ENCODE measurements at places on chromosomes 2 and 18.
A peak's percentile ranks its signal among the peaks of the same experiment; 100 is the strongest.

DNA sequence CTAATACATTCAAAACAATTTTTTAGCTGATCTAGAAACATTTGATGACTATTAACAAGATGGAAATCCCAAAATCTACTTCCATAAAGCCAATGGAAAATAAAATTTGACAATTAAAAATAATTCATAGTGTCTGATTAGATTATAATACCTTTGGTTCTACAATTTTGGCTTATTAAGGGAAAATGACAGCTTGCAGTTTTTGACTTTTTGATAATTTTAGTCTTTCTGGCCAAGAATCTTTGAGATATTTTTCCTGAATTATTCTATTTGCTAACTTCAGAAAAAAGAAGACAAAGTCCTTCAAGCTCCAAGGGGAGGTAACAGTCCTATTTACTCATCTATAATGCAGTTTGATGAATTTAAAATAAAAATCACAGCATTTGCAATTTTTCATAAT lies 39.6 kb downstream of the MSH6 start:
- no peak for DNase-seq

DNA sequence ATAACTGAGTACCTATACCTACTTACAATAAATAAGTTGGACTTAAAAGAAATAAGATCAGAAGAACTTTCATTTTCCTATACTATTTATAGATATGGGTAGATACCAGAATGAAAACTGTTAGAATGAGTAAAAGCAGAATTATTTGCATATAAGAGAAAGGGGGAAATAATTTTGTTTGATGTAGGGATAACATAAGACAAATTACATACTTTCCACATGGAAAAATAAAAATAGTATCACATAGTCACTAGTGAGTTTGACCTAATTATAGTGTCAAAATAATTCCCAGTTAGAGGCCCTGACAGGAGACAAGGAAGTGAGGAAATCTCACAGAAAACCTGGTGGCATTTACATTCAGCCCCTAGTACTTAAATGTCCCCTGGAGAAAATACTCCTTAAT lies 28.6 kb downstream of the KCMF1 start:
- DNase-seq, result no peak

DNA sequence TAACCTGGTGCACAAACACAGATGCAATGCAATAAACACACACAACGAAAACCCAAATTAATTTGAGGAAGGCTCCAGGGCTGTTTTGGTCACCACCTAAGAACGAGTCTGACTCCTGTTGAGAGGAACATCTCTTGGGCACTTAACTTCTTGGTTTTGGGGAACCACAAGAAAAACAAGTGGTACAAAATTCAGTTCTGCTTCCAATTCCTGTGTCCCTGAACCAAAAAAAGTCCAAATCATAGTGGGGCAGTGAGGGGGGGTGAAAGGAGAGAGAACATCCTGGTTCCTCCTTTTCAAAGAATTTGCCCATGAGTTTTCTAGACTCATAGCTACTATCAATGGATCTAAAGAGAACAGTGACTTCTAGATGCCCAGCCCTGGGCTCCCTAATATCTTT lies 143.6 kb downstream of the COL4A4 start:
- no peak for DNase-seq

DNA sequence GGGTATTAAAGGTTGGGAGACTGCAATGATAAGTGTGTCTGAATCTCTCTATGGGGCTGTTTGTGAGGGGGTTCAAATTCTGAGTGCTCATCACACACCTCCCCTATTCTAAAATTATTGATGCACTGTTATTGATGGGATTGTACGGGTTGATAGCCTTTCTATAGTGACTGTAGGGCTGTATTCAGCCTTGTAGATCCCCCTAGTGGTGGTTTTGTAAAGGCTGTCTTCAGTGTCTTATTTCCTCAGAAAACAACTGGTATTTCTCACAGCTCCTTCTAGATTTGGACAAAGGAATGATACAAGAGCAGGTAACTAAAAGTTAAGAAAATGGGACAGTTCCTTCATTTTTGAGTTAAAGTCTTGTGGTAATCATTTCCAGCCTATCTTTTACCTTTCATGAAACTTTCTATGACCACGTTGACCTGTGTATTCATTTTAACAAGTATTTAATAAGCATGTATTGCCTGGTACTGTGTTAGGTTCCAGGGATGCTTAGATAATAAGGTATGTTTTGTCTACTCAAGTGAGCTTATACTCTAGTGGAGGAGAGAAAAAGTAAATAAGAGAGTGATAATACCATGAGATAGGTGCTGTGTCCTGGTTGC lies 21.2 kb downstream of the SMAD4 start:
- DNase-seq, result peak; percentile 59

- peak; percentile 22 for DNase-seq
Measured at GRCh38 chr18:26488417-26489009, 59.8 kb downstream of the KCTD1 start.

DNA sequence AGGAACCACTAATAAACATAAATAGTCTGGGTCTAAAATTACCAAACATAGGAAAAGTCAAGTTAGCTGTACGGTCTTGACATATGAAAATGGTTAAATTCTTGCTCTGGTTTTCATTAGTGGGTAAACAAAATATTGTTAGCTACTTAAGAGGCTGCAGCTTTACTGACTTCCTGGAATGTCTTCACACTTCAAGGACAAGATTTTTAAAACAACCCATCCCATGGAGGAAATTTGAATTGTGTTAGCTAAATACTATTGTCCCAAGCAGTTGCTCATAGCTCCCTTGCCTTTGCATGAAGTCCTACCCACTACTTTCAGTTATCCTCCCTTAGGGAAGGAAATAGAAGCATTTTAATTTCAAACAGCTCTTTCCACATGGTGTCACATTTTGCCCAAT lies 128.5 kb downstream of the EPHA4 start:
- peak; percentile 78 for DNase-seq

DNA sequence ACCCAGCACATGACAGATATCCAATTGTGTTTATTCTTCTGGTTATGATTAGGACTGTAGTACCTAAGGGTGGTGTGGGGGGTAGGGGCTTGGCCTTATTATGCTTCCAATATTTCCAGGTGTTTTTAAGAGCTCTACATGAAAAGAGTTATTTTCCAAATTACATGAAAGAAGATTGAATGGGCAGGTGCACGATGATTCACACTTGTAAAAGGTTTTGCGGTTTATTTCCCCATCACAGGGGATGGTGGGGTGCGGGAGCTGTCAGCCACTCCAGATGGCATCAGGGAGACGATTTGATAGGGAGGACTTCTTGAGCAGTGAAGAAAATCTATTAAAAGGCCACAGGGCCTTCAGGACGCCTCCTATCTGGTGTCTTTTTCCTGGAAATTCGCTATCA lies 15.1 kb upstream of the CCBE1 start:
- no peak for DNase-seq

DNA sequence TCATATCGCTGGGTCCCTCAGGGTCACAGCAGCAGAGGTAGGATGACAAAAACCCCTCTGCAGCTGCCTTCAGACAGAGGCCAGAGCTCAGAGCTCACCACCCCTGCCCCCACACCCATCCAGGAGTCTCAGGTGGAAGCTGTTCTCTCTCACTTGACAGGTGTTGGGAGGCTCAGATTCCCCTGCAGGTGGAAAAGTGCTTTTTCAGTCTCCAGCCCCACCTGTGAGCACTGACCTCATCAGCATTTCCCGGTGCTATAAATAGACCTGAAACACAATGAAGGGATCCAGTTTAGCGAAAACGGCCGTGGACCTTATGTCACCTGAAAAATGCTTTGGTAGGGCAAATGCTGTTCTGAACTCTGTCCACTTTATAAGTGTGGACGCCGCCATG lies 254.9 kb downstream of the NDUFA10 start:
- DNase-seq, result no peak

- DNase-seq, result peak; percentile 45
Measured at GRCh38 chr2:108971661-108972566, 17.1 kb downstream of the EDAR start.

- peak; percentile 83 for DNase-seq
Measured at GRCh38 chr2:223626716-223627115, 24.6 kb upstream of the SCG2 start.

- no peak for DNase-seq
Measured at GRCh38 chr18:56977771-56978170, 169.1 kb upstream of the BOD1L2 start.

DNA sequence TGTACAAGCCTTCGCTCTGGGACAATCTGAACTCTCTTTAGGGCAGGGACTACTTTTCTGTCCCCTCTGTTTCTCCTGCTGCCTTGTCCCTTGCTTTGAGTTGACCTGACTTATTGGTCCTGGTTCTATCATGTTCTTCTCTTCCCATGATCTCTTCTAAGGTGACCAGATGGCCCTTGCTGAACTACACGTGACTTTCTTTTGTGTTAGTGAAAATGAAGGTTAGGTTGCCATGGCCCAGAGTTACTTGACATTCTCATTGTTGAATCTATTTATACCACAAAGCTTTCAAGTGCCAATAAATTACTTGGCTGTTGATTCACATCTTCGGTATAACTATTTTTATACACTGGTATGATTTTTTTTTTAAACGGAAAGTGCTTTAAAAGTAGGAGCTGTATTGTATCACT lies 24.4 kb downstream of the MRPL33 start:
- DNase-seq, result peak; percentile 64

DNA sequence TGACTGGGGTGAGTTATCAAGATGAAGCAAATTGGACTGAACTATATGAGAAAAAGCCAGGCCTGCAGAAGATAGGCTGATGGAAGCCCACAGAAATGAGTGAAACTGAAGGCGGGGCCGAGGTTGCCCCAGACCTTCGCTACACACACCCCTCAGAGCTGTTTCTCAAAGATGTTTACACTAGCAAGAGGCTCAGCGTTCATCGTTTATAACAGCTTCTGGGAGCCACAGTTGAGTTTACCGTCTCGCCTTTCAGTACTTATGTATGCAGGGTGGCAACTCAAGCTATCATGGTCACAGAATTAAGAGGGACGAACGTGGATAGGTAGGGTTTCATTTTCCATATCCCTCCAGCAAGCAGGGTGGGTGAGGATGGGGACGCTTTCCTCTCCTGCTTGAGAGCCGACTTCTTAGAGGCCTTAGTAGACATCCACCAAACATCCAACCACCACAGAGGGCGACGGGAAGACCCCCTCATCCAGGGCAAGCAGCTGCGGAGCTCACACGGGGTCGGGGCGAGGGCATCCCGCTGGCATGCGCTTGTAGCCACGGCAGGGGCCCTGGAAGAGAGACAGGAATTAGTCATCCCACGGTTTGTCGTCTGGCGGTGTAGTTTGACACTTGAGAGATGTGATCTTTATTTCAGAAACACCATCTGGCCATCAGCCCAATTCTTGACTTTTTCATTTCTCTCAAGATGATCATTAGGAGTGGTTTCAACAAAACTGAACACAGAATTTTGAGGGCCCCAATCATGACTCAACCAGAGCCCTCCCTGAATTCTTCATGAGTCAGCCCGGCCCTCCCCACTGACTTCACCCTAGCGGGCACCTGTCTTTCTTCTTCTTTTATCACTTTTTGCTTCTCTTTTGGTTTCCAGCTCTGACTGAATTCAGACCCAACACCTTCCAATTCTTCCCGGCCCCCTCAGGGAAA lies 109.1 kb upstream of the CTDP1 start:
- peak; percentile 26 for DNase-seq

- peak; percentile 70 for DNase-seq
Measured at GRCh38 chr2:207503234-207503633, 26.5 kb upstream of the CREB1 start.

- DNase-seq, result no peak
Measured at GRCh38 chr2:102241616-102242305, 54.9 kb downstream of the IL1RL2 start.

GRCh38 chr2:109223490-109223889 lies 94.5 kb downstream of the SH3RF3 start:
- no peak for DNase-seq

DNA sequence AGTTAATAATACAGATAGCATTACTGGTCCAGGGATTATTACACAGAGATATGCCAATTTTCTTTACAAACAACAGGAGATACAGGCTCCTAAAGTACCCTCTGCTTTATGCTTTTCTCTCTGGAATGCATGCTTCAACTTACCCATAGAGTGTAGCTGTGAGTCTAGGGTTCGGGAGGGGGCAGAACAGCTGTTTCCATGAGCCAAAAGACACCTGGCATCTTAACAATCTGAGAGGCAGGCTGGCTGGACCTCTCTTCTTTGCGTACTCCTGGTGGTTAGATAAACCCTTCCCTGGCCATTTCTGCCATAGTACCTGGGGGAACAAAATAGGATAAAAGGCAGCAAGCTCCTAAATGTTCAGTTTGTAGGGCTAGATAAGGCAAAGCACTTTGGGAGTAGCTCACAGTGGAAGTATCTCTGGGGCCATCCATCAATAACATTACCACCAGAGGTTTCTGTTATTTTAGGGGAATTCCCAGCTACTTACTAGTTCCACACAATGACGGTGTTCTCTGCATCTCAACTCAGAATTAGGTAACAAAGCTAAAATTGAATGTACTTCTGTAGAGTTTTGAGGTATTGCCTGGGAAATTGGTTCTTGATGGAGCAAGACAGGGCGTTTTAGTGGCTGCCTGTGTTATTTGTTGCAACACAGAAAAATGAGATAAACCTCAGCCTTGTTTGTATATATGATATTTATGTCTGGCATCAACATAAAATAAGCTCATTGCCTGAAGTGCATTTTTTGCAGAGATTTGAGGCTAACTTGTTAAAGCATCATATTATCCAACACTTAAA lies 6.2 kb upstream of the CCDC85A start:
- no peak for DNase-seq

DNA sequence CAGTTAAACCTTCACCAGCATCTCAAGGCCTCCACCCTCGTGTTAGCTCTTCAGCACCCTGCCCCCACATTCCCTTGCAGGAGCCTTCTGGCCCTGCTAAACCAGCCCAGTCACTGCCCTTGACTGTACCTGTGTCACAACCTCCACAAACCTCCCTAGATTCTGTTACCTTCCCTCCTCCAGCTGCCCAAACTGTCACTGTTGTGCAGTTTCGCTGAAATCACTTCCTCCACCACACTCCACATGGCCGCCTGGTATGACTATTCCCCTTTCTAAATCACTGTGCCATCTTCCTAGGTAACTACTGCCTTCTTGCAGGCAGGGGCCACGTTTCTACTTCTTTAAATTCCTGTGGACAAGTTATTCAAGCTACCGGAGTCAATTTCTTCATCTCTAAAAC lies 160.2 kb downstream of the GALNT14 start:
- DNase-seq, result no peak

DNA sequence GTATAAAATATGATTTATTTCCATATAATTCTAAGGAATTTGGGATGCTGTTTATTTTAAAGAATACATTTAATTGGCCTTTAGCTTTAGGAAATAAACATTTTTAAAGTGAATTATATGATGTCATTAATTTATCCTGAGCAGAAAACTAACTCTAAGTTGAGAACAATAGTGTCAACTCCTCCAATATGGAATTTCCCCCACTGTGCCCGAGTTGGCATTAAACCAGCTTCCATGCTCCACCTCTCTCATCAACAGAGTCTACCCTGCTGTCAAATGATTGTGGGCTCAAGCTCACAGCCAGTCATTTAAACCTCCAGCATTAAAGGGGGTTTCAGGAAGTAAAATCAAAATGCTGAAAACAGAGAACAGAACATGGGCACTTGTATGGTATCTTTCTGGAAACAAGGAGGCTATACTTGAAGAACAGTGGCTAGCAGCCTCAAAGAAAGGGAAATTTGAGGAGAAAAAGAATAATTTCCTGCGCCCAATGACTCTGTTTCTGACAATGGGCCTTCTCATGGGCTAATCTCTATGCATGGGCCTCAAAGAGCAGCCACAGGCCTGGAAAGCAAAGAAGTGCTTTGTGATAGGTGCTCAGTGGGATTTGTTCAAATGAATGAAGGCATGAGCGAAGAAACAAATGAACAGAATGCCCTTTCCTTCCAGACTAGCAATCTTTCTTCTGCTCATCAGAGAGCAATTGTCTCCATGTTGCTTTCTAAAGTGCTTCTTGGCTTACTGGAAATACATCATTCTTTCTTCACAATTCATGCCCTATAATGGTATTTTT lies 252.8 kb downstream of the MTX2 start:
- DNase-seq, result no peak
